ENCODE measurements at places on chromosomes 11 and 22. TPM values are rescaled to one million over a fixed set of nuclear protein-coding genes. Genes with fewer than 3 reads are reported as not detected.

The COMT gene
- 61.9 TPM for total RNA-seq

The KRTAP5-1 gene
- not detected for total RNA-seq

The BIRC3 gene
- 0.98 TPM for total RNA-seq

The MRGPRX3 gene
- total RNA-seq = not detected

- peaks cover 21% of the 10 kb centered on the region for H3K27me3 ChIP-seq
- no peaks in the 10 kb centered on the region for H3K36me3 ChIP-seq
- peaks cover 51% of the 10 kb centered on the region for H3K4me1 ChIP-seq
- H3K4me3 ChIP-seq = no peak overlapping the region
- peak; percentile 79 for DNase-seq
- peak overlapping the region; percentile 37 for H3K27ac ChIP-seq
Measured at GRCh38 chr11:119509969-119510401, 87.0 kb upstream of the THY1 start.

DNA sequence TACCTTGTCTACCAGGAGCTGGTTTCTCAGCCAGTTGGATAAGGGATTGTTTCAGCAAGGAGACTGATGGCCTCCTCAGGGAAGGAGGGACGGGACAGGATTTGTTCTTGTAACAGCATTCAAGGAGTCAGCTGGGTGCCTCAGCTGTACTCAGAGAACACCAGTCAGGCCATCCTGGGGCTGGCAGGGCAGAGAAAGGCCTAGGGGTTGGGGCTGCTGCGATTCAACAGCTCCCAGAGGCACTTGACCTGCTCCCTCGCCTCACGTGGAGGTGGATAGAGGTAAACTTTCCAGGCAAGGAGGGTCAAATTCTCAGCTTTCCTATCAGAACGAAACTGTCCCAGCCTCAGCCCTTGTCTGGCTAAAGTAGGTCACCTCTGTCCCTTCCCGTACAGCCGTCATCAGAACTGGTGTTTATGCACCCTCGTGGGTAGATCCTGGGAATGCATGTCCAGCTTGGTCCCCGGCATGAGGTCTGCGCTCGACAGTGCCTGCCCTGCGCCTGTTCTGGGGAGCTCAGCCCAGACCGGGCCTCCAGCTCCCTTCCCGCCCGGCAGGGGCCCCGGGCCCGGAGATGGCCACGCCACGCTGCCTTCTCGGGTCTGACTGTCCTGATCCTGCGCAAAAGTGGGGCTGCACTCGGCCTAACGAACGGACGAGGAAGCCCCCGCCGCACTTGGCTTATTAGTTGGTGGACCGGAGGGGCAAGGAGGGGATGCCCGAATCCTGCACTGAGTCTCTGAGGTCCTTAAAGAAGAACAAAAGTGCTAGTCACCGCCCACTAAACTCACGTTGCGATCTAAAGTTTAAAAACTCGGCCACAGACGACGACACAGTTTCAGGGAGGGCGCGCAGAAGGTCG lies 762 bp upstream of the CCDC134 start:
- no peaks in the 10 kb centered on the region for H3K27me3 ChIP-seq
- DNase-seq = peak; percentile 56
- H3K36me3 ChIP-seq = no peaks in the 10 kb centered on the region
- peak overlapping the region; percentile 96 for H3K4me3 ChIP-seq
- H3K4me1 ChIP-seq = peaks cover 24% of the 10 kb centered on the region

The SLC7A4 gene
- 0.13 TPM for total RNA-seq

GRCh38 chr11:57637626-57638004 lies 12.1 kb downstream of the YPEL4 start:
- H3K27ac ChIP-seq = peak overlapping the region; percentile 96
- H3K36me3 ChIP-seq = peaks cover 11% of the 10 kb centered on the region
- peak overlapping the region; percentile 95 for H3K4me3 ChIP-seq
- peak; percentile 56 for DNase-seq

The PAX6 gene
- 0.27 TPM for total RNA-seq

GRCh38 chr22:38338772-38339379 lies 21.6 kb upstream of the CSNK1E start:
- peaks cover 7% of the 10 kb centered on the region for H3K4me1 ChIP-seq
- peaks cover 9% of the 10 kb centered on the region for H3K27me3 ChIP-seq
- no peaks in the 10 kb centered on the region for H3K36me3 ChIP-seq

GRCh38 chr22:23228503-23228902 lies 48.2 kb downstream of the BCR start:
- H3K27ac ChIP-seq = no peak overlapping the region
- H3K4me3 ChIP-seq = no peak overlapping the region
- H3K27me3 ChIP-seq = peaks cover 36% of the 10 kb centered on the region
- peaks cover 64% of the 10 kb centered on the region for H3K4me1 ChIP-seq
- no peaks in the 10 kb centered on the region for H3K36me3 ChIP-seq

- H3K4me3 ChIP-seq = no peak overlapping the region
- H3K36me3 ChIP-seq = peaks cover 54% of the 10 kb centered on the region
- H3K4me1 ChIP-seq = peaks cover 65% of the 10 kb centered on the region
- no peak overlapping the region for H3K27ac ChIP-seq
- peak; percentile 10 for DNase-seq
Measured at GRCh38 chr11:1563697-1564534, 8.2 kb downstream of the DUSP8 start.

The TTC12 gene
- total RNA-seq = 6.6 TPM

- H3K4me1 ChIP-seq = peaks cover 18% of the 10 kb centered on the region
- H3K36me3 ChIP-seq = no peaks in the 10 kb centered on the region
- H3K27me3 ChIP-seq = no peaks in the 10 kb centered on the region
- DNase-seq = no peak
- H3K4me3 ChIP-seq = no peak overlapping the region
Measured at GRCh38 chr11:129319201-129319600, 56.4 kb upstream of the BARX2 start.

DNA sequence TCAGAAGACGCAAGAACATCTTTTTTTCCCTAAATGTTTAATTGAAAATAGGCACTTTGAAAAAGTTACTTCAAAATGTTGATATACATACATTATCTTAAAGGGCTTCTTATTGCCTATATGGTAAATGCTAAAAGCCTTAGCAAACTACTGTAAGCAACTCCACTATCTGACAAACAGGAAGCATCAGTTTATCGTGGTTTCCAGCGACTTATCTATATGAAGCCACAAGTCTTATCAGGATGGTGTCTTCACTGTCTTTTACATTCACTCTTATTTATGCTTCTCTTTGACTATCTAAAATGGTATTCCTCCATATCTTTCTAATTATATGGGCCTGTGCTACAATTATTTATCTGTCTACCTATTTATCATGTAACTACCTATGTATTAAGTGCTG lies 2091.9 kb downstream of the LRRC4C start:
- no peaks in the 10 kb centered on the region for H3K36me3 ChIP-seq
- no peak overlapping the region for H3K4me3 ChIP-seq

GRCh38 chr11:79055856-79056631 lies 384.8 kb downstream of the TENM4 start:
- H3K27me3 ChIP-seq = peaks cover 2% of the 10 kb centered on the region
- peaks cover 11% of the 10 kb centered on the region for H3K4me1 ChIP-seq
- H3K4me3 ChIP-seq = no peak overlapping the region
- no peaks in the 10 kb centered on the region for H3K36me3 ChIP-seq
- H3K27ac ChIP-seq = no peak overlapping the region
- DNase-seq = peak; percentile 81

The OR10D3 gene
- under 0.01 TPM for total RNA-seq

- H3K4me1 ChIP-seq = peaks cover 3% of the 10 kb centered on the region
- H3K27me3 ChIP-seq = no peaks in the 10 kb centered on the region
- peak; percentile 17 for DNase-seq
- H3K4me3 ChIP-seq = no peak overlapping the region
Measured at GRCh38 chr11:75851203-75851602, 36.2 kb downstream of the UVRAG start.

GRCh38 chr22:37951305-37951704 lies 2.1 kb downstream of the C22orf23 start:
- H3K27me3 ChIP-seq = peaks cover 4% of the 10 kb centered on the region
- DNase-seq = no peak
- no peaks in the 10 kb centered on the region for H3K36me3 ChIP-seq
- peaks cover 19% of the 10 kb centered on the region for H3K4me1 ChIP-seq

The SIK3 gene
- total RNA-seq = 20.0 TPM

DNA sequence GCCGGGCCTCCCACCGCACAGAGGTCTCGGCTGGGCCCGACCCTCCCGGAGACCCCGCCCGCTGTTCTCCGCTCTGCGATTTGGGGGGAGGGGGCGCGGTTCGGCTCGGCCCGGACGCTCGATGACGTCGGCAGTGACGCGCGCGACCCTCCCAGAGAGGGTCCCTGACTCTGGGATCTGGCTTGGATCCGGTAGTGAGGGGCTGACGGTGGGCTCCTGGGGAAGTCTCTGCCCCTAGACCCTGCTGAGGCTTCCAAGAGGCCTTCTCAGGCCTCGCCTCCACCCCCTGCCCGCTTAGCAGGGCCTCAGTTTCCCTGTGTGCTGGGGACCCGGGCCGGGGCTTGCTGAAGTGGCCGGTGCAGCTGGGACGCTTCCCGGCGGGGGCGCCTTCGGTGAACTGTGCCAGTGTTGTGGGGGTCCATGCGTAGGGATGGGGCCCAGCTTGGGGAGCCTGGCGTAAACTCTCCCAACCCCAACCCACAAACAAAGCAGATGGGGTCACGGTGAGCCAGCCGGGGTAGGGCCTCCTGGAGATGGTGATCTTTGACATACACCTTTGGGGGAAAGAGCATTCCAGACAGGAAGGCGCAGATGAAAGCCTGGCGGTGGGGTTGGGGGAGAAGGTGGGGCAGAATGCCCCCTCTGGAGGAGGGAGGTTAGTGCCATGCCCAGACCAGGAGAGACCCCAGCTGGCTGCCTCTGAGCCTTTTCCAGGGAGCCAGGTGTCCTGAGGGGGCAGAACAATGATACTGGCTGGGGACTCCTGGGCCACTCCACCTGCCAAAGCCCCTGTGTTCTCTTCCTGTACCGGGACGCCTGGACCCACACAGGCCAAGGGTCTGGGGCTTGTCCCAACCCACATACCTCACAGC lies 1.0 kb downstream of the B4GALNT4 start:
- peaks cover 5% of the 10 kb centered on the region for H3K36me3 ChIP-seq
- peak overlapping the region; percentile 59 for H3K27ac ChIP-seq
- peak; percentile 42 for DNase-seq
- peak overlapping the region; percentile 43 for H3K4me3 ChIP-seq

The CASP12 gene
- total RNA-seq = 0.22 TPM

- no peak overlapping the region for H3K4me3 ChIP-seq
- no peak for DNase-seq
- H3K4me1 ChIP-seq = peaks cover 5% of the 10 kb centered on the region
- peaks cover 9% of the 10 kb centered on the region for H3K27me3 ChIP-seq
- H3K36me3 ChIP-seq = no peaks in the 10 kb centered on the region
Measured at GRCh38 chr11:94507485-94507884, 4.8 kb upstream of the C11orf97 start.

DNA sequence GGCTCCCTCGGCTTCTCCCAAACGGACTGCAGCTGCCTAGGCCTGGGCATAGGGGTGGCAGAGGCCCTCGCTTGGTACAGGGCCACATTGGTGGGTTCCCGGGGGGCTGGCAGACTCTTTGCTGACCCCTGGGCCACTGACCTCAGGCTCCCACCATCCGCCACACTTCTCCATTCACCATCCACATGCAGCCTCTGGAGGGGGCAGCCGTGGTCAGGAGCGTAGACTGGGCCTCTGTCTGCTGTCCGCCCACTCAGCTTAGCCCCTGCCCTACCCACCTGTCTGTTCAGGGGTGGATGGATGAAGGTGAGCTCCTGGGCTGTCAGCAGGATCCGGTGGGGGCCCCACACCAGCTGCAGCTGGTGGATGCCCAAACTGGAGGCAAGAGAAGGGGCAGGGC lies 45.7 kb upstream of the LRRC32 start:
- no peak overlapping the region for H3K27ac ChIP-seq
- H3K36me3 ChIP-seq = no peaks in the 10 kb centered on the region
- no peak for DNase-seq
- H3K4me3 ChIP-seq = no peak overlapping the region

DNA sequence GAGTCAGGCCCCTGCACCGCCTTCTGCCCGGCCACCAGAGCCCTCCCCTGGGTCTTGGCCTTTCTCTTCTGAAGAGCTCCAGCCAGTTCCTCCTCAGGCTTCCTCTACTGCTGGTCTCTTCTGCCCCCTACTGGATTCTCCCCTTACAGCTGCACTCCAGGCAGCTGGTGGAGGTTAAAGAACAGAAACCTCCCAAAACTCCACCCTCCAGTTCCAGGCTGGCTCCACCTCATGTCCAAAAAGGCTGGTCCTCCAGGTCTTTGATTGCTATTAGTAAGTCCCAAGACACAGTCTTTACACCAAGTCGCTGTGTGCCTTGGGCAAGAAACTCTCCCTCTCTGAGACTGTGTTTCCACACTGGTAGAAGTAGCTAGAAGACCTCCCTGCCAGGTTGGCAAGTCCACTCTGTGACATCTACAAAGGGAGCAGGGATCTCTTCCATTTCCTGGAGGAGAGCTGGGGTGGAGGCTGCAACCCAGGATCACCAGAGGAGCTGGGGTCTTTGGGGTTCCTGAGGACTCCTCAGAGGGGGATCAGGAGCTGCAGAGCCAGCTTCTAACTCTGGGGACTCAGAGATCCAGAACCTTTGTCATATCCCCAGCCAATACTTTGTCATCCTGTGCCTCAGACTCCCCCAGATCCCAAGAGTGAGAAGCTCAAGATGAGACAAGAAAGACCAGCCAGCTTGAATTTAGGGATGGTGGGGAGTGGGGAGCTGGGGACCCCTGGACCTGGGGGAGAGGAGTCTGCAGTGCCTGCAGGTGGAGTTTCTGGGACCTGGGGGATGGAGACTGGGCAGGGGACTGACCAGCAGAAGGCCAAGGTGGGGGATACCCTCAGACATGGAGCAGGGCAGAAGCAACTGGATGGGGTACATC lies 3.4 kb upstream of the IGLL5 start:
- H3K4me3 ChIP-seq = no peak overlapping the region
- H3K36me3 ChIP-seq = no peaks in the 10 kb centered on the region
- H3K27ac ChIP-seq = no peak overlapping the region
- H3K27me3 ChIP-seq = peaks cover 3% of the 10 kb centered on the region
- peak; percentile 77 for DNase-seq
- H3K4me1 ChIP-seq = peaks cover 12% of the 10 kb centered on the region

The CXCR5 gene
- under 0.01 TPM for total RNA-seq

DNA sequence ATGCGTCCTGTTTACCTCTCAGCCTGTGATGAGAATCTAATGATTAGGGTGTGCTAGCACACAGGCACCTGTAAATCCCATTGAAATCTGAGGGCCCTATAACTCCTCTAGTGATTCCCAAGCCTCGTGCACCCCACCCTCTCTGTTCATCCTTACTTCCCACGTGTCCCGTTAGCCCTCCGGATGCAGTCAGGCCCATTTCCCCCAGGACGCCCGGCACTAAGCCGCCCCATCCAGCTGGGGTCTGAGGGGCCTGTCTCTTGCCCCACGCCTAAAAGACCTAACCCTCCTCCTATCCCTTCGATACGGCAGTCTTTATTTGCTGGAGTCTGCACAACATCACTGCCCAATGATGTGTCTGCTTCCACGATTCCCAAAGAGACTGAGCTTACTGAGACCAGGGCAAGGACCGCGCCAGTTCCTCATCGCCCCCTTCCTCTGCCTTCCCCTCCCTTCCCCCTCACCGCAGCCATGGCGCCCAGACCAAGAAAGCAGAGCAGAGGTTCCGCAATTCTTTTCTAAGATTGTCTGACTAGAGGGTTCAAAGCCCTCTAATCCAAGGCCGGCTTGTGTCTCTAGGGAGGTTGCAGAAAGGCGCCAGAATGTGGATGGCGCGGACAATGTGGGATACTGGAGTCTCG lies 1.1 kb upstream of the FADS2 start:
- H3K27me3 ChIP-seq = no peaks in the 10 kb centered on the region
- peak overlapping the region; percentile 93 for H3K4me3 ChIP-seq
- H3K4me1 ChIP-seq = peaks cover 32% of the 10 kb centered on the region
- peaks cover 4% of the 10 kb centered on the region for H3K36me3 ChIP-seq
- peak overlapping the region; percentile 86 for H3K27ac ChIP-seq
- peak; percentile 70 for DNase-seq

GRCh38 chr11:124760806-124761205 lies 1.3 kb downstream of the ESAM start:
- H3K27me3 ChIP-seq = peaks cover 75% of the 10 kb centered on the region
- peaks cover 44% of the 10 kb centered on the region for H3K4me1 ChIP-seq
- DNase-seq = no peak
